ENCODE measurements at places on chromosomes 12 and 14. TPM values are rescaled to one million over a fixed set of nuclear protein-coding genes. Genes with fewer than 3 reads are reported as not detected.

The PLD4 gene
- total RNA-seq: not detected

DNA sequence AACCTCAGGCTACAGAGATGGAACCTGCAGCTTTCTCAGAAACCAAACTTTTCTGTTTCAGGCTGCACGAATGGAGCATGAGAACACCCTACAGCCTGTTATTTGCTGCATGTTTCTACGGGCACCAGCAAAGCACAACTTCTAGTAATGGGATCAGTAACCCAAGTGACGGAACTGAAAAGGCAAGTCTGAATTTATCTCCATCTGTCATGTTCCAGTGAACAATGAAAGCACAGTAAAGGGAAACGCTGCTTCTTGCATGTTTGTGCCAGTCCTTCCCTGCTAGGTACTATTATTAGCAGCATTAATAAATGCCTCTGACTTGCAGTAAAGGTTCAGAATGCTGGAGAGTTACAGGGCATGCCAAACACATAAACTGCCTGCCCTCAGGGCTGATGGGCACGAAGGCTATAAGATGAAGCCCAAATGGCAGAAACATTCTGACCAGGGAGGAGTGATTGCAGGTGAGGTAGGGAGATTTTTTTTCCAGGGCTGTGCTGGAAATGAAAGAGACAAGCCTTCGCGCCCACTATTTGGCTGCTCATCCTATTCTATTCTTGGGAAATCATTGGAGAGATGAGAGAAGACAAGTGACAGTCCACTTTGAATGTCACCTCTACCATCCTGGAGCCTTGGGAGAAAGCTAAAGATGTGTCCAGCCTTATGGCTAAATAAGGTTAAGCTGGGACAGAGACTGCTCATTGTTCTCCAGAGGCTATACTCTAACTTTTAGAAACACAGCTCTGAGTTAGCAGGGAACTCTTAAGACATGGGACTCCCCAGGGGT is 100.4 kb upstream of the PLXNC1 start:
- peak overlapping the region; percentile 73 for H3K27ac ChIP-seq
- DNase-seq: peak; percentile 71
- H3K4me1 ChIP-seq: no peaks in the 10 kb centered on the region
- H3K36me3 ChIP-seq: no peaks in the 10 kb centered on the region

The LUM gene
- total RNA-seq: 183 TPM

GRCh38 chr14:68362846-68363245 is 430.0 kb downstream of the ZFP36L1 start:
- H3K27me3 ChIP-seq: no peaks in the 10 kb centered on the region
- no peak overlapping the region for H3K4me3 ChIP-seq
- H3K36me3 ChIP-seq: no peaks in the 10 kb centered on the region

DNA sequence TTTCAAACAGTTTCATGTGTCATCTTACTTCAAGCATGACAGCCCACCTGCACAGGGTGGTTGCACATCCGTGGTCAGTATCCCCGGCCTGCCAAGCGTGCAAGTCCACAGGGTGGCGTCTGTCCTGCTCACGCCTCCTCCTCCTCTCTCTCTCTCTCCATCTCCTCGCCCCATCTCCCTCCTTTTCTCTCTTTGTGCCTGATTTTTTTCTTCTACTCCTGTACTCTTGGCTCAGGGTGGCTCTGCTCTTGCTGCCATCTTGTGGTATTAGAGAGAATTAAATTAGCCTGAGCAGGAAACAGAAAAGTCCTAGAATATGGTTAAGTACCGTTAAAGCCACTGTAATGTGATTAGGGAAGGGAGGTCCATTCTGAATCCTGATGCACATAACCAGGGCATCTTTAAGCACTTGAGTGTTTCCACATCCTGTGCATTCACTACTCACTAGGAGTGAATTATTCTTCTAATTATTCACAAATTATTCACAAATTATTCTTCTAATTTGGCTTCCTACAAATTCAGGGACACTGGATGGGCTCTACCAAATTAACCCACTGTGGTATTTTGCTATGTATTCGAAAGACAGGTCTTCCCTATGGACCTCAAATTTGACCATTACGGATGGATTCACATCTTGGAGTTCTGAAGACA is 25.5 kb upstream of the DTX1 start:
- H3K4me3 ChIP-seq: no peak overlapping the region
- no peak for DNase-seq
- H3K4me1 ChIP-seq: no peaks in the 10 kb centered on the region
- H3K36me3 ChIP-seq: no peaks in the 10 kb centered on the region
- H3K27me3 ChIP-seq: no peaks in the 10 kb centered on the region
- H3K27ac ChIP-seq: no peak overlapping the region

The ACRBP gene
- total RNA-seq: 0.59 TPM

GRCh38 chr14:21219561-21220111 is 49.6 kb downstream of the HNRNPC start:
- no peak for DNase-seq
- H3K36me3 ChIP-seq: no peaks in the 10 kb centered on the region
- no peaks in the 10 kb centered on the region for H3K27me3 ChIP-seq
- no peaks in the 10 kb centered on the region for H3K4me1 ChIP-seq
- no peak overlapping the region for H3K27ac ChIP-seq
- no peak overlapping the region for H3K4me3 ChIP-seq

GRCh38 chr14:35992816-35993683 is 166.9 kb downstream of the BRMS1L start:
- H3K27me3 ChIP-seq: peaks cover 3% of the 10 kb centered on the region
- no peaks in the 10 kb centered on the region for H3K4me1 ChIP-seq
- H3K4me3 ChIP-seq: no peak overlapping the region
- H3K36me3 ChIP-seq: no peaks in the 10 kb centered on the region
- no peak overlapping the region for H3K27ac ChIP-seq

- no peaks in the 10 kb centered on the region for H3K36me3 ChIP-seq
- no peak overlapping the region for H3K27ac ChIP-seq
- no peaks in the 10 kb centered on the region for H3K4me1 ChIP-seq
- no peaks in the 10 kb centered on the region for H3K27me3 ChIP-seq
Measured at GRCh38 chr14:106083082-106083481, 556.7 kb downstream of the TMEM121 start.

The APOF gene
- not detected for total RNA-seq

DNA sequence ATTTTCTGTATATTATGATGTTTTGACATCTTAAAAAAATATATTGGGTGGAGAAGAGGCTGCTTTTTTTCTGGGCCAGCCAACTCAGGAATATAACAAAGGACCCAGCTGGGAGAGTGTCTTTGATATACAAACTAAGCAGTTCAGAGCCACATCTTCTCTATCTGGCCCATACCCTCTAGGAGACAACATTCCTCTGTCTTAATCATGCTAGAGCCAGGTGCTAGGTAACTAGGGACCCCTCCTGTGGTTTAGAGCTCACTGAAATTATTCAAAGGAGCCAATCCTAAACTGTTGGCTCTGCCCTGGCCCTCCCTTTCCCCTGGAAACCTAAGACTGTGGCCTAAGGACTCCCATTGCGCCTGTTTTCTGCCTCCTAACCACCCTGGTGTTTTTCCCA is 193.1 kb upstream of the DIO2 start:
- H3K27ac ChIP-seq: no peak overlapping the region
- H3K4me3 ChIP-seq: no peak overlapping the region
- no peaks in the 10 kb centered on the region for H3K36me3 ChIP-seq

- H3K4me1 ChIP-seq: no peaks in the 10 kb centered on the region
- DNase-seq: no peak
- H3K4me3 ChIP-seq: no peak overlapping the region
Measured at GRCh38 chr12:45549337-45549902, 180.1 kb upstream of the ARID2 start.

DNA sequence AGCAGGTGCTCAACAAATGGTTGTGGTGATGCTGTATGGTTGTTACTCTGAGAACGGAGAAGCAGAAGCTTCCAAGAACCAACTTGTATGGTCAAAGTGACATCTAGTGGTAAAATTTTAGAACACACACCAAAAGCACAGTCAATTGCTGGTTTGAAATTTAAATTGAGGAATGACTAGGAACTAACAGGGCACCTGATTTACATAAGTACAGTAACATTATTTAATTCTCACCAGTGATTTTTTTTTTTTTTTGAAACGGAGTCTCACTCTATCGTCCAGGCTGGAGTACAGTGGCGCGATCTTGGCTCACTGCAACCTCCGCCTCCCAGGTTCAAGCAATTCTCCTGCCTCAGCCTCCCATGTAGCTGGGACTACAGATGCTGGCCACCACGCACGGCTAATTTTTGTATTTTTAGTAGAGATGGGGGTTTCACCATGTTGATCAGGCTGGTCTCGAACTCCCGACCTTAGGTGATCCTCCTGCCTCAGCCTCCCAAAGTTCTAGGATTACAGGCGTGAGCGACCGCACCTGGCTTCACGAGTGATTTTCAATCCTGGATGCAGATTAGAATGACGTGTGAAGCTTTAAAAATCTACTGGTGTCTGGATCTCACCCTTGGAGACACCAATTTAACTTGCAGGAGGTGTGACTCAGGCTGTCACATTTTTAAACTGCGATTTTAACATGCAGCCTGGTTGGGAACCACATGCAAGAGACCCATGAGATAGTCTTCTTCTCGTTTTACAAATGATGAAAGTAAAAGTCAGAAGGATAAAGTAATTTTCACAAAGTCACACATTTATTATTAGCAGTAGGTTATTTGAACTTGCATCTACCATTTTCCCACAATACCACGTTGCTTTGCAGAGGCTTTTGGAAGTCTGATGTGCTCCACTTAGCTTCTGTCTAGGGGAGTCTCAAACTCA is 14.1 kb upstream of the NUMB start:
- H3K4me1 ChIP-seq: no peaks in the 10 kb centered on the region
- no peak for DNase-seq
- H3K27me3 ChIP-seq: no peaks in the 10 kb centered on the region
- no peaks in the 10 kb centered on the region for H3K36me3 ChIP-seq

The MGST1 gene
- 310 TPM for total RNA-seq

- H3K27ac ChIP-seq: no peak overlapping the region
- H3K36me3 ChIP-seq: no peaks in the 10 kb centered on the region
Measured at GRCh38 chr14:106737021-106737420, 1210.6 kb downstream of the TMEM121 start.

DNA sequence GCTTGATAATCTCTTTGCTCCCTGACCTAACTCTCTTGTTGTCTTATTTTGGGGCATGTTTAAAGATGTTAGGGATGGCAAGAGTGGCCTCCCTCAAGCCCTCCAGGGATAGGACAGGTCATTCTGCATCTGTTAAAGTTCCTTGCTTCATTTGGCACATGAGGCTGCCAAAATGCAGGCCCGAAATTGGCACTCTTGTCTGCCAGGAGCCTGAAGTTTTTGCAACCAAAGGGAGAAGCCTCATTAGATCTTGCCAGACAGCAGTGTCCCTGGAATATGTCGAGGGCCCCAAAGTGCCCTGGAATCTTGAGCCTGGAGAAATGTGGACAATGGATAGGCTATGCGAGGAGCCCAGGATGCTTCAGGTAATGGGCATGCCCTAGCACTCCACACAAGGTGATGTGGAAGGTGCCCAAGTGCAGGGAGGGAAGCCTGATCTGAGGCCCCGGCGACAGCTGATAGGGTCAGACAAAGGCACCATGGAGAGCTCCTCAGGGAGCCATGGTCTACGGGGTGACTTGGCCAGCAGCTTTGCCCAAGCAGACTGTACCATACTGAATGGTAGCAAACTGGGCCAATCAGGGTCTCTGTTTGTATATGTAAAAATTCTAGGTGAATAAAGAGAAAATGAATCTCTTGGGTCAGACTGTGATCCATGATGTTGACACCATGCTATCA is 173.0 kb upstream of the WSCD2 start:
- no peak overlapping the region for H3K4me3 ChIP-seq
- no peaks in the 10 kb centered on the region for H3K36me3 ChIP-seq
- no peaks in the 10 kb centered on the region for H3K4me1 ChIP-seq
- peaks cover 5% of the 10 kb centered on the region for H3K27me3 ChIP-seq

DNA sequence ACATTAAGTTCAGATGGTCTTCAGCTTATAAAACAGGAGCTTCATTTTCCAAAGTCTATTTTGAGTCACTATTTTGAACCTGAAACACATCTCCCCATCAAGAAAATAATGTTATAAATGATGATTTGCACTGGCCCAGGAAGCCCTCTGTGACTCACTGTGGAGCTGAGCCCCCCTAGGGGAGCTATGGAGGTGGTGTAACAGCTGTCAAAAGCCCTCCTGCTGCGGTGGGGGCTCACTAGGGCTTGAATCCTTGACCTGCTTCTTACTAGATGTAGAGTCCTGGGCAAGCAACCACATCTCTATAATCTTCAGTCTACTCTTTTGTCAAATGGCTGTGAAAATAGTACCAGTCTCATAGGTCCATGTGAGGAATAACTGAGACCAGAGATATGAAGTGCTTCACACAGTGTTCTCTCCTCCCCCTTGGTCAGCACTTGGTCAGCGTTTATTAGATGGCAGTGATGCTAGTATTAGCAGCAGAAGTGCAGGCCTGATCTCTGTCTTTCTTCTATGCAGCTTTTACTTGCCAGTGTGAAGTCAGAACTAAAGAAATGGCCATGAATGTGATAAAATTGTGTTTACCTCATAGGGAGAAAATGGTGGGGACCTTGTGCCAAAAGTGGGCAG is 83.4 kb downstream of the RTN1 start:
- H3K4me1 ChIP-seq: no peaks in the 10 kb centered on the region
- DNase-seq: no peak
- no peaks in the 10 kb centered on the region for H3K36me3 ChIP-seq
- H3K27me3 ChIP-seq: no peaks in the 10 kb centered on the region
- H3K4me3 ChIP-seq: no peak overlapping the region

Measured in breast epithelium (tissue), 4 donors.